ENCODE measurements at places on chromosomes 4 and X.

DNA sequence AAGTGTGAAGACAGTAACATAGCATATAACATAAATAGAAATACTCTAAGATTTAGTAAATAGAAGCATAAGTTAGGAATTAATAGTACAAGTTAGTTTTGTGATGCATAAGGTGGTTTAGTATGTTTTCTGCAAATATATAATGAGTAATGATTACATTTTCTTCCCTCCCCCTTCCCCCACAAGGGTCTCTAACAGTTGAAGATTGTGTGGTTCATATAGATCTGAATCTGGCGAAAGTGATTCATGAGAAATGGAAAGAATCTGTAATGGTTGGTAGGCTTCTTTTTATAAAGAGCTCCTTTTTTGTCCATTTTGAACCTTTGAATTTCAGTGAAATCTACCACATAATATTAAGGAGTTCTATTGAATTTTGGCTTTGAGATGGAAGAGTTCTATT is 66.3 kb downstream of the N4BP2 start:
- DNase-seq = peak; percentile 31

DNA sequence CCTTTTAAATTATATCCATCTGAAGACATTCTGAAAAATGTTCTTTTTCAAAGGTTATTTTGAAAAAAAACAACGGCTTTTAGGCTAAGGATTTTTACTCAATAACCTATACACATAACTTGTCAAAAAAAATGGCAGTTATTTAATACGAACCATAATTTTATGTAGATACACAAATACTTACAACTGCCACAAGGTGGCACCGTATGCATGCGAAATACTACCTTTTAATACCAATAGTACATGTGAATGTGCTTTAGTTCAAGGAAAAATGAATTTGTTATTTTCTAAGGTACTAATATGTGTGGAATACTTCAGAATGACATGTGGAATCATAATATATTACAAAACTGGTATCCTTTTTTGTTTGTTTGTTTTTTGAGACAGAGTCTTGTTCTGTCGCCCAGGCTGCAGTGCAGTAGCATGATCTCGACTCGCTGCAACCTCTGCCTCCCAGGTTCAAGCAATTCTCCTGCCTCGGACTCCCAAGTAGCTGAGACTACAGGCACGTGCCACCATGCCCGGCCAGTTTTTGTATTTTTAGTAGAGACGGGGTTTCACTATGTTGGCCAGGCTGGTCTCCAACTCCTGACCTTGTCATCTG is 4.6 kb upstream of the MAD2L1 start:
- DNase-seq = peak; percentile 70

- DNase-seq = no peak
Measured at GRCh38 chr4:31442236-31442635, 722.1 kb downstream of the PCDH7 start.

DNA sequence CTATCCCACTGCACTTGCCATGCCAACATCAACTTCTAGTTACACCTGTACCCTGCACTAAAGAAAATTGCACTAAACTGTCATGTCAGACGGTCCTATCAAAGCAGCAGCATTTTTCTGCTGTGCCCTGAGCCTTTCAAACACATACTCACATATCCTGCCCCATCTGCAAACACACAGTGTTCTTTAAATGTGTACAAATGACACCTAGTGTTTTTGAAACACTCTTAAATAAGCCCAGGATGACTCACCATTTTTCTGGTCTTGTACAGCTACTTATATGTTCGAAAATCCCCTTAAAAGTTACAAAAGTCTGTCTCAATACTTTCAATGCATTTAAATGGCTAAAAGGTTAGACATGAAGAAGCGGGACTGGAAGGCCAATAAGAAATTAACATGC is 346.7 kb upstream of the PPARGC1A start:
- DNase-seq = no peak

GRCh38 chr4:4425119-4425690 is 38.3 kb downstream of the NSG1 start:
- no peak for DNase-seq

DNA sequence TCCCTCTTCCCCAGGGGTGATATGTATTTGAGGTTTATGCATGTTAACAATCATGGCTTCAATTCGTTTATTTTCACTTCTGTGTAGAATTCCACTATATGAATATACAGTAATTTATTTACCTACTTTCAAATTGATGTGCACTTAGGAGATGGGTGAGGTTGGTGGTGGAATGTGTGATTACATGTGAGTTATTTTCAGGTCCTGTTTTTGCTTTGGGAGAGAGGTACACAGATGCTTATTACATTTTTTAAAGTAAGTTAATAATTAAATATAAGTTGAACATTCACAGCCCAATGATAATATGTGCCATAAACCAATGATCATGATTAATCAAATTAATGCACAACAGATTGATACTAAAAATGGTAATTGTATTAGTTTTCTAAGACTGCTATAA is 79.5 kb downstream of the SPRY1 start:
- no peak for DNase-seq

DNA sequence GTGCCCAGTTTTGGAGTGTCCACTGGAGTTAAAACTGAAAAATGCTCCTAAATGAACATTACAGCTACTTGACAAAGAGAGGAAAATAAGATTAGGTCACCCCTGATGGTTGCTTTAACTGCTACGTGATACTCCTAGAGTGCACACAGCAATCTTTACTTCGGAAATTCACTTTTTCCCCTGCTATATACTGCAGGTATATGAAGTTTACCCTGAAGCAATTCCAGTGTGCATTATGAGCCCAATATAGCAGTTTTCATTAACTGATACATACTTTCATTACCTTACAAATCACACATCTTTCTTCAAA is 773 bp upstream of the ZNF827 start:
- no peak for DNase-seq

DNA sequence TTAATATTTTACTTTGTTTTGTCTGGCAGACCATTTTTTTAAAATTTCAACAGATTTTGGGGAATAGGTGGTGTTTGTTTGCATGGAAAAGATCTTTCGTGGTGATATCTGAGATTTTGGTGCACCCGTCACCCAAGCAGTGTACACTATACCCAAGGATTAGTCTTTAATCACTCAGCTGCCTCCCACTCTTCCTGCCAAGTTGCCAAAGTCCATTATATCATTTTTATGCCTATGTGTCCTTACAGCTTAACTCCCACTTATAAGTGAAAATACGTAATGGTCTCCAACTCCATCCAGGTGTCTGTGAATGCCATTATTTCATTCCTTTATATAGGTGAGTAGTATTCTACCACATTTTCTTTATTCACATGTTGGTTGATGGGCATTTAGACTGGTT is 281.7 kb upstream of the GK2 start:
- no peak for DNase-seq

- DNase-seq = no peak
Measured at GRCh38 chr4:9845791-9846493, 64.5 kb downstream of the DRD5 start.

All from fibroblast of skin of right biceps (primary cell).